NCI-H82 (cell line): ENCODE measurements at places on chromosomes 1 and 21.
A peak's percentile ranks its signal among the peaks of the same experiment; 100 is the strongest.

GRCh38 chr21:36478941-36479340, 981 bp downstream of the CLDN14 start:
- DNase-seq, result no peak

- DNase-seq, result no peak
Measured at GRCh38 chr21:17854745-17855144, 35.6 kb upstream of the C21orf91 start.

DNA sequence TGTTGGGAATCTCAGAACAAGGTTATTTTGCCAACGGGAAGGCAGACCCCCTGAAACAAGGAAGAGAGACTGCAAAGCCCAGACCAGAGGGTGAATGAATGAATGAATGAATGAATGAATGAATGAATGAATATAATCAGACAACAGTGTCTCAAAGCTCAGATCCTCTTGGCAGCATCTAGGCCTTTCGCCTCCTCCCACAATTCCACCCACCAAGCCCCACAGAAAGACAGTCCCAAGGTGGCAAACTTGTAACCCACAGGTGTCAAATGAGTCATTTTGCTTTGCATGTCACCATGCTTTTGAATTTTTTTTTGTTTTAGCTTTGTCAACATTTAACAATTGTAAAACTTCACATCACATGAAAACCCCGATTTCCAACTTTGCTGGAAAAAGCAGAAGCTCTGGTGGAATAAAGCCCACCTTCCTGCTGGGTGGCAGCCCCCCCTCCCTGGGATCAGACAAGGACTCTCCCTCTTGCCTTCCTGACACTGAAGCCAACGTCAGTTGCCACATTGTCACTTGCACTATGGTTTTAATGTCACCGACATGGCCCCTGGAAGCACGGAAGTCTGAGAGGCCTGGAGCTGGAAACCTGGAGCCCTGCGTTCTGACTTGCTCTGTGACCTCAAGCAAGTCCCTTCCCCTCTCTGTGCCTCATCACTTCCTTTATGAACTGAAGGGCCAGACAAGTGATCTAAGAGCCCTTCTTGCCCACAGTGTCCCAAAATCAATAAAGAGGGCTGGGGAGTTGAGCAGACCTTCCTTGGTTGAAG, 134.6 kb upstream of the RUNX3 start:
- no peak for DNase-seq

DNA sequence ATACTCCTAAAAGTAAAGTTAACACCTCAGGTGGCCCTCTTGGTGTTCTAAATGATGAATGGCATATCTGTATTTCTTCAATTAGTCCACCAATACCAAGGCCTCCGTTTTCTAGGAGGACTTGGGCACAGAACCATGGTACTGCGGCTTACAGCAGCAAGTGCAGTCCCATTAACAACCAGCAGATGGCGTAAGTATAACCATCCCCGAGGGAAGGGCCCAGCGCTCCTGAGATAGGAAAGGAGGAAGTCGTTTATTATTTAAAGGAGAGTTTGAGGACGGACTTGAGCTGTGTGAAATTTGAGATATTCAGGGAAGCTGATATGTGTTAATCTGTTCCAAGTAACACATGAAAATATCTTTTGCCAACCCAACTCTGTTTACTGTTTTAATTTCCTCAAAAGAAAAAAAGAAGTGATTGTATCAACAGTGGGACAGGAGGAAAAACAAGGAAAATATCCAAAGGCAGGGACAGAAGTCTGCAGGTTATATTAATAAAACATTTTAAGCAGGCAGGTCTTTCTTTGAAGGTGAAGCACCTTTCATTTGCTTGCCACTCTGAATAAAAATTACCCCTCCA, 37.7 kb upstream of the KCNJ15 start:
- peak; percentile 81 for DNase-seq

DNA sequence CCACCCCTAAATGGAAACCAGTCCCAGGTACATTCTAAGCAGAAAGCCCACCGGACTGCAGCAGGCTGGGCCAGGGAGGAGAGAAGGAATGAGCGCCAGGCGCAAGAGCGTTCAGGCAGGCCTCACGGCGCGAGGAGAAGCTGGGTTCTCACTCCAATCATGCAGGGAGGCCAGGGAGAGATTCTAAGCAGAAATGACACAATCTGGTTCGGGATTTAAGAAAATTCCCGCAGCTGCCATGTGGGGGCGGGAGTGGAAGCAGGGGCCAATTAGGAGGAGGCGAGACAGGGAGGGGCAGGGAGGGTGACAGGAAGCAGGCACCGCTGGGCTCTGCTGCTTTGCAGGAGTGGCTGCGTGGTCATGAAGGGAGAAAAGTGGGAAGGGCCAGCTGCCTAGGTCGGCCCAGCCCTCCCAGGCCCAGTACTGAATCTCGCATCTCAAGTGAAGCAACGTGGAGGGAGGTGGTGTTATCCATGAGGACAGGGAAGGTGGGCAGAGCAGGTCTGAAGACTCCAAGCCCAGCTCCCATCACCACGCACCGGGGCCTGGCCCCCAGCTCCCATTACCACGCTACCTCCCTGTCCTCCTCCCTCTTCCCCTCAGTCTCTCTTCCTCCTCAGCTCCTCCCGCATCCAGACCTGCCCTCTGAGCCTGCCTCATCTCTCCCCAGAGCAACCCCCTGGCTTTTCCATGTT, 11.8 kb downstream of the NPHP4 start:
- peak; percentile 97 for DNase-seq

DNA sequence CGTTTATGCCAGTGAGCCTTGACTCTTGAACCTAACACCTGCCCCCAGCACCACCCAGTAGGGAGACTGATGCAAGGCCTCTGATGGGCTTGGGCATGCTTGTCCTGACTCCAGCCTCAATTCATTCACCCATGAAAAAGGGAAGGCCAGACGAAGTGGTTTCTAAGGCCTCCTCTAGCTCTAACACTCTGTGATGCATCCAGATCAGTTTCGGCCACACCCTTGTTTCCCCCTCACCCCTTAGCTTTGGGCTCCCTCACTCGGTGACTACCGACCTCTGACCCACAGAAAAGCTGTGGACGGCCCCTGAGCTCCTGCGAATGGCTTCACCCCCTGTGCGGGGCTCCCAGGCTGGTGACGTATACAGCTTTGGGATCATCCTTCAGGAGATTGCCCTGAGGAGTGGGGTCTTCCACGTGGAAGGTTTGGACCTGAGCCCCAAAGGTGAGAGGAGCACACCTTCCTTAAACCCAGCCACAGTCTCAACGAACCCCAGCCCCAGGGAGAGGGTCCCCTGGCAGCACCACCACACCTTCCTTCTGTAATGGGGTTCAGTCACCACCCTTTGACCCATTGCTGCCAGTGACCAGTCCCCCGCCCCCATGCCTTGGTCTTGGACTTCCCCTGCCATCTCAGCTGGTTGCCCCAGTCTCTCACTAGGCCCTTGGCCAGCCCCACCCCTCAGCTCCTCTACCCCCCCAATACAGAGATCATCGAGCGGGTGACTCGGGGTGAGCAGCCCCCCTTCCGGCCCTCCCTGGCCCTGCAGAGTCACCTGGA, 9.0 kb downstream of the NPR1 start:
- no peak for DNase-seq

DNA sequence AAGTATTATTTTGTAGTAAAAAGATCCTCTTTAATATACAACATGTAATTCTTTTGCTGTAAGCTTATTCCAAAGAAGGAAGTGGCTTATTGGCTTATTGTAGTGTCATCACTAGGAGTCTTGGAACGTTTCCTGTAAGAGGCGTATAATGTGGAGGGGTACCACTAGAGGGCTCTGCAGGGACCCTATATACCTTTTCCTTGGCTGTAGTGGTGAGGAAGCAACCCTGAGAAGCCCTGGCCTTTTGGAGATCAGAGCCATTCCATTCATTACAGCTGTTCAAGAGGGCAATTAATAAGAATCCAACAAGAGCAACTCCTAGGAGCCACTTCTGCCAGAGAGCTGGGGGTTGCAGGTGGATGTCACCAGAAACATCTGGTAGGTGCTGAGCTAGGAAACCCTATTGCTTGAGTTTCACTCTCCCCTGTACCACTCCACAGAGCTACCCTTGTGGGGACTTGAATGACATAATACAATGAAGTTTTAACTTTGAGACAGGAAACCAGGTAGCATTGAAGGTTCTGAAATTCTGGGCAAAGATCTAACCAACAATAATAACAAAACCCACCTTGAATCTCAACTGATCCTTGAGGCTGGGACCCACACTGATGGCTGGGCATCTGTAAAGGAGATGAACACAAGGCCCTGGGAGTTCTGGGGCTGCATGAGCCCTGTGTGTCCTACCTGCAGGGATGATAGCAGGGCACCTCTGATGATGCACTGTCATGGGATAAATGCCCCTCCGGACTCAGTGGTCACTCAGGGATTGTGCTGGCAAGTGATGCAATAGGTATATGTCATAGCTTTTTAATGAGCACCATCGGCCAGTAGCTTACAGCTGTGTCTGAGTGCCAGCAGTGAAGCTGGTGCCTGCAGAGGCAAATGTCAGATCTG, 160.2 kb upstream of the COA6 start:
- DNase-seq, result peak; percentile 91

- no peak for DNase-seq
Measured at GRCh38 chr1:189538271-189538670, 939.4 kb downstream of the BRINP3 start.

DNA sequence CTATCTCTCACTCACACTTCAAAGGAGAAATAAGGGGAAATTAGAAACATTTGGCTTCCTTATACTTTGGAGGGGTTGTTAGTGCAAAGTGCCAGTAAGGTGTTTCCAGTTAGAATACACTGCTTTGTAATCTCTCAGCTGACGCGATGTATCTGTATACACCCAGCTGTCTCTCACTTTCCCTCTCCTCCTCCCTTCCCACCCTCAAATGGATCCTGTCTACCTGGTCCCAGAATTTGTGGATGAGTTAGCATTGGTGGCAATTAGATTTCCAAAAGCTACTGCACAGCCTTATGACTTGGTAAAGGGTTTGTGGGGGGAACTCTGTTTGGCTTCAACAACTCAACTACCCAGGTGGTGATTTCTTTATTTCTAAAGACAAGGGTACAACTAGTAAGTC, 10.5 kb downstream of the ATP1B1 start:
- DNase-seq, result no peak

- peak; percentile 39 for DNase-seq
Measured at GRCh38 chr1:114154963-114155322, 1.3 kb upstream of the SYT6 start.

DNA sequence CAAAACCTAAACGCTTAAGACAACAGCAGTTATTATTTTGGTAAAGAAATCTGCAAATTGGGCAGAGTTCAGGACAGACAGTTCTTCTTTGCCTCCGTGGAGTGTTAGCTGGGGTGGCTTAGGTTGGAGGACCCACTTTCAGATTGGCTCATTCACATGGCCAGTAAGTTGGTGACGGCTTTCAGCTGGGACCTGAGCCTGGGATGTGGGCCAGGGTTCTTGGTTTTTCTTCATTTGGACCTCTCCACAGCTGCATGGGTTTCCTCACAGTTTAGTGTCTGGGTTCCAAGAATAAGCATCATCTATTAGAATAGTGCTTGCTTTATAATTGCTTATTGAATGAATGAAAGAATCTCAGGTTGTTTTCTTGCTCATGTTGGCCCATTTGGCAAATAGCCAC, 72.2 kb downstream of the ATF6 start:
- no peak for DNase-seq

DNA sequence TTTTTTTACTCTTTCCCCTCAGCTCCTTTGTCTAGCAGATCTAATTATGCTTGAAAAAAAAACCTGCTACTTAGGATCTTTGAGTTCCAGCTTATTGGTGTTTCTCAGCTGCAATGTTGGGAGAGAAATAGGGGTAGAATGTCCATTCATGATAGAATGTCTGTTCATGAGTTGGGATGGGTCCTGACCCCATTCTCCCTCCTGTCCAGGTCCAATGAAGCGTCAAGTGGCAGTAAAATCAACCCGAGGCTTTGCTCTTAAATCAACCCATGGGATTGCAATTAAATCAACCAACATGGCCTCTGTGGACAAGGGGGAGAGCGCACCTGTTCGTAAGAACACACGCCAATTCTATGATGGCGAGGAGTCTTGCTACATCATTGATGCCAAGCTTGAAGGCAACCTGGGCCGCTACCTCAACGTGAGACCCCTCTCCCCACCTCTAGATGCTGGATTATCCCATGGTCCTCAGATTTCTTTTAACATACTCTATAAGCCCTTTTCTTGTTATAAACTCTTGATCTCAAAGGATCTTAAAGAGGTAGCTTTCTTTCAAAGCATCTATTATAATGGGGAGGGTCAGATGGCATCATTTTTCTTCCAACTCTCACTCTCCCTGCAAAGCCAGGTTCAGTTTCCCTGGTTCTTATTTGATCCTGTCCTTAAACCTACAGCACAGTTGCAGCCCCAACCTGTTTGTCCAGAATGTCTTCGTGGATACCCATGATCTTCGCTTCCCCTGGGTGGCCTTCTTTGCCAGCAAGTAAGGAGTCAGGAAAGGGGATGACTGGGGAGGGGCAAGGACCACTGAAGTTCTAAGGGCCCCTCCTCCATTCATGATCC, 11.1 kb downstream of the CERS2 start:
- DNase-seq, result no peak

- DNase-seq, result no peak
Measured at GRCh38 chr1:215484171-215484939, 82.7 kb upstream of the KCTD3 start.

GRCh38 chr1:235997049-235997448, 67.8 kb downstream of the NID1 start:
- no peak for DNase-seq

DNA sequence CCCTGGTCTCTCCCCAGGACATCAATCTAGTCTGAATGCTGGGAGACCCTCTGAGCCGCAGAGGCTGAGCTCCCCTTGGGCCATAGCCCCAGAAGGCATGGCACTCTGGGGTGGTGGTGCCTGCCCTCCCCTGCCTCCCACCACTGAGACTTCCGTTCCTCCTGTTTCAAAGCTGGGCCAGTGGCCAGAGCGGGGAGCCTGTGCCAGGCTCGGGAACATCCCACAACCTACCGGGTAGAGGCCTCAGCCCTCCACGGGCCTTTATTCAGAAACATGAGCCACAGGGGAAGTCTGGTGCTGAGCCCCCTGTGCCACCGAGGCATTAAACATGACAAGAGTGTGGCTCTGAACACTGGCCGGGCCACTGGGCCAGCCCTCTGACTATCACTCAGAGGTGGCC, 8.1 kb downstream of the CCDC24 start:
- DNase-seq, result no peak

- no peak for DNase-seq
Measured at GRCh38 chr1:58931756-58932155, 147.9 kb upstream of the JUN start.

- no peak for DNase-seq
Measured at GRCh38 chr1:231500666-231501065, 27.8 kb upstream of the TSNAX start.

DNA sequence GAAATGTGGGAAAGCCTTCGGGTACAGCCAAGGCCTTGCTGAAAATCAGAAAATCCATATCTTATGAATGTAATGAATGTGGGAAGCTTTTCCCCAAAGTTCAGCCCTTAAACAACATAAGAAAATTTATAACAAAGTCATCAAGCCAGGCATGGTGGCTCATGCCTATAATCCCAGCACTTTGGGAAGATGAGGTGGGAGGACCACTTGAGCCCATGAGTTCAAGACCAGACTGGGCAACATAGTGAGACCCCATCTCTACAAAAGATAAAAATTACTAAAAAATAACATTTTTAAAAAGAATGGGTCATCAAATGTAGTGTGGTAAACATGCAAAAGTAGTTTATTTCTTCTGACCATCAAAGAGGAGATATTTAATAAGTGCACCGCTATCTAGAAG, 45.9 kb downstream of the KIAA0319L start:
- DNase-seq, result no peak
